Sciatic nerve (tissue), 2 donors: ENCODE measurements at places on chromosomes 7 and 10. TPM values are rescaled to one million over a fixed set of nuclear protein-coding genes. Genes with fewer than 3 reads are reported as not detected.

- DNase-seq = no peak
Observed at GRCh38 chr10:32271617-32272016, 75.3 kb downstream of the EPC1 start.

- peak; percentile 13 for DNase-seq
Observed at GRCh38 chr7:158023157-158023556, 564.5 kb downstream of the PTPRN2 start.

GRCh38 chr7:137948083-137948844 is 53.6 kb downstream of the CREB3L2 start:
- DNase-seq = no peak

- DNase-seq = no peak
Observed at GRCh38 chr10:80487791-80488538, 33.9 kb downstream of the TSPAN14 start.

DNA sequence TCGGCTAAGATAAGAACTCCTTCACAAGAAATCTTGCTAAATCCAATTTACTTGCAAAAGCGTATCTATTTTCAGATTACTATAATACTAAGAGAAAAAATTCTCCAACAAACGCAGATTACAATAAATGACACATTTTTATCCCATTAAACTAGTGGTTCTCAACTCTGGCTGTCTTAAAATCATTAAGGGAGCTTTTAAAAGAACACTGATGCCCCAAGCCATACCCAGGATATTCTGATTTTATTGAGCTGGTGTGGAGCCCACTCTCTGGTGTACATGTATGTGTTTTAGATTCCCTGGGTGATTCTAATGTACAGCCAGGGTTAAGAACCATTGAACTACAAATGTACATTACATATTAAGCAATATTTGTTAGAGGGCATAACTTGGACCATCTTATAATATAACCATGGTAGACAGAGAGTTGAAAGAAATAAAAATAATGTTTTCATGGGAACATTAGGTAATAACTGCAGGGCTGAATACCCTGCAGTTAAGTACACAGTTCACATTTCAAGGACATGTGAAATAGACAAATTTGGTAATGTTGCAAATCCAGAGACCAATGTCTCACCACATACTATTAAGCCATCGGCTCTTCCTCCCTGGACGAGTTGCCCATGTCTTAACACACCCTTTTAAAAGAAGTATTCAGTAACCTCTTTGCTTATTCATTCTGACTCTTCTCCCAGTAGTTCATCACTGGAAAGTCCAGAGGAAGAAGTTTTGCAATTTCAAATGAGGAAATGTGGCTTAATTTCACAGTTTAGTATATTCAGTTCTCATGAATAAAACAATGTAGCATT is 6.2 kb downstream of the GSAP start:
- no peak for DNase-seq

EGR2 gene
- 53.1 TPM for total RNA-seq

DOCK4 gene
- 51.2 TPM for total RNA-seq

ACSM6 gene
- 0.49 TPM for total RNA-seq

LDB3 gene
- total RNA-seq = 4.9 TPM

OR6B1 gene
- not detected for total RNA-seq
